Foreskin keratinocyte (primary cell): ENCODE measurements at places on chromosomes 7 and 10. TPM values are rescaled to one million over a fixed set of nuclear protein-coding genes. Genes with fewer than 3 reads are reported as not detected.

Gene CHCHD1
- total RNA-seq: 56.7 and 58.9 TPM in 2 replicates

Gene SFTPA2
- not detected in 2 replicates for total RNA-seq

Gene TMEM213
- total RNA-seq: not detected in 2 replicates

Gene KIF11
- total RNA-seq: 34.1 and 41.5 TPM in 2 replicates

Gene SP8
- total RNA-seq: not detected in 2 replicates

Gene LRMDA
- not detected in 2 replicates for total RNA-seq

Gene GPR26
- not detected in 2 replicates for total RNA-seq

Gene HOXA1
- total RNA-seq: 7.5 and 8.3 TPM in 2 replicates

Gene CAV2
- 253 and 280 TPM in 2 replicates for total RNA-seq

Gene TMEM130
- not detected in 2 replicates for total RNA-seq

Gene GRM8
- not detected in 2 replicates for total RNA-seq

Gene CARD11
- 22.3 and 27.7 TPM in 2 replicates for total RNA-seq

Gene SAMD9L
- 7.6 and 13.5 TPM in 2 replicates for total RNA-seq

Gene POLR2J2
- total RNA-seq: 1.4 and 5.9 TPM in 2 replicates

Gene SLC39A12
- not detected in 2 replicates for total RNA-seq

Gene SPDYE5
- not detected in 2 replicates for total RNA-seq
